CD4-positive, alpha-beta T cell treated with Interleukin-17A for 4 hours (primary cell): ENCODE measurements at places on chromosomes 11 and 22.

DNA sequence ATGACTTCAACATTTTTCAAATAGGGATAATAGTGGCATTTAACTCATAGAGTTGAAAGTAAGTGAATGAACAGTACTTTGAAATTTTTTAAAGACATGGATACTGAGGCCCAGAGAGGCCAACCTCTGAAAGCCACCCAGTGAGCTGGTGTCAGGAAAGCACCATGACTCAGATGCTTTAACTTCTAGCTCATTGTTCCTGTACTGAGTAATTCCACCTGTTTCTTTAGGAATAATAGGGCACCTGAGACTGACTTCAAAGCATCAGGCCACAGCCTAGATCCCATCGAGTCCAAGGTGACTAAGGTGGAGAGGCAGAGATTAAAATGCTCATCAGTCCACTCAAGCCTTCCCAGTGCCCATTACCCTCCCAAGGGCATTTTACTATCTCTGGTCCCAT, 491.8 kb upstream of the TENM4 start:
- no peak for DNase-seq

GRCh38 chr11:74050465-74050864, 41.6 kb upstream of the UCP3 start:
- no peak for DNase-seq

DNA sequence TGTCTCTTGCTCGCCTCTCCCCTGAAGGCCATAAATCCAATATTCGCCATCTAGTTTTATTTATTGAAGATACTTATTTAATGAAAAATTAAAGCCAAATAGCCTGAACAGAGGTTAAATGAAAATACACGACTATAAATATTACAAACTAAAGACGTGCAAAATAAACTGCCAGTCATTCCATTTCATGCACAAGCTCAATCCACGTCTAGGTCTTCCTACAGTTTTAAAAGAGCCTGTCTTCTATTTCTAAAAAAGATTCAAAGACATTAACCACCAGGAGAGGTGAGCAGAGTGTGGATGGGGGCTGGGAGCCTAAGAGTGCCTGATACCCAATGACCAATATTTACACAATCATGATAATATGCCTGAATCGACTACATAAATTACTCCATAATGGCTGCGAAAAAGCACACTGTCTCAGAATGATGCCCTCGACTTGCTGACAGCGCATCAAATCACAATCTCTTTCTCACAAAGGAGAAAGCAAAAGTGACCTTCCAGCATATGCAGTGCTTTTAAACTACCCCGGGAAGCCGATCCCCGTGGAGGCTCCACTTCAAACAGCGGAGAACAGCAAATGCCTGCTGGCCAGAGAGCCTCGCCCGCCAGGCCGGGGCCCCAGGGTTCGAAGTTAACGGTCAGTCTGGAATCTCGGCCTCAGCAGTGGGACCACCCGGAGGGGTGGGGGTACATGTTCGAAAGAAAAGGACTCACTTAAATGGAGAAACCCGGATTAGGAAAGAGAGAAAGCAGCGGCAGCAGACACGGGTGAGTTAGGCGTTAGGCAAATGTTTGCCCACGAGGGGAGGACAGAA, 1.7 kb downstream of the FCHSD2 start:
- peak; percentile 19 for DNase-seq

DNA sequence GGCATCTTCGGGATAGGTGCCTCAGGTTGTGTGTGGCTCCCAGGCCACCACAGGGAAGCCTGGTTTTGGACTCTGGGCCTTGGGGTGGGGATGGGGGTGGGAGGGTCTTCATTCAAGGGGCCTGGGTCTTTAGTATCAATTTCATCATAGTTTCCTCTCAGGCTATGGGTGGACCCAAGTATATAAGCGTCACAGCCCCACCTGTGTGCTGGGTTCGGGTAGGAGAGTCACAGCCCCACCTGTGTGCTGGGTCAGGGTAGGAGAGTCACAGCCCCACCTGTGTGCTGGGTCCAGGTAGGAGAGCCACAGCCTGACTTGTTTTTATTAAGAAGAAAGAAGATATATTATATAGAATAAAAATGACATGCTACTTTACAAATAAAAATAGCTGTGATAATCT, 422.1 kb downstream of the BRD1 start:
- no peak for DNase-seq

DNA sequence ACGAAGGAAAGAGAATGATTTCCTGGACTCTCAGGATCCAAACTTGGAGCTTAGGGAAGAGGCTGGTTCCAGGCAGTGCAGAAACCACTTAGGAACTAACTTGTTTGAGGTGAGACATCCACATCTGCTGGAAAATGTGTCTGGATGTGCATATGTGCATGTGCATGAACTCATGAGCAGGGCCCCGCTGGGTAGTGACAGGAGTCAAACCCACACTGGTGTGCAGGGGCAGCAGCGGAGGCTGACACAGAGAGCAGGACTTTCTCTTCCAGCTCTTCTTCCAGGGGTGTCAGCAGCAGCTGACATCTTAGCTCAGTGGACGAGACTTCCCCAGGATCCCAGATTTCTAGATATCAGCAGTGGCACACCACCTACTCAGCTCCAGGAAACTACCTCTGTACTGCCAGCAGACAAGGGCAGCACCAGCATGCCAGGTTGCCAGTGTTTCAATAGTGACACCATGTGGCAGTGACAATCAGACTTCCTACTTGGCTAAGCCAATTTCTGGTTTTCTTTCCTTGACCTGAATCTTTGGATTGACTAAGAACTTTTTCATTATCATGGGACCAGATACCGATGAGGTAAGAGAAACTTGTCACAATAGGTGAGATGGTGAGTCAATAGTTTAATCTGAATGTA, 227.5 kb upstream of the ZC3H12C start:
- no peak for DNase-seq

- no peak for DNase-seq
Observed at GRCh38 chr11:102010776-102011494, 36.3 kb upstream of the CFAP300 start.

DNA sequence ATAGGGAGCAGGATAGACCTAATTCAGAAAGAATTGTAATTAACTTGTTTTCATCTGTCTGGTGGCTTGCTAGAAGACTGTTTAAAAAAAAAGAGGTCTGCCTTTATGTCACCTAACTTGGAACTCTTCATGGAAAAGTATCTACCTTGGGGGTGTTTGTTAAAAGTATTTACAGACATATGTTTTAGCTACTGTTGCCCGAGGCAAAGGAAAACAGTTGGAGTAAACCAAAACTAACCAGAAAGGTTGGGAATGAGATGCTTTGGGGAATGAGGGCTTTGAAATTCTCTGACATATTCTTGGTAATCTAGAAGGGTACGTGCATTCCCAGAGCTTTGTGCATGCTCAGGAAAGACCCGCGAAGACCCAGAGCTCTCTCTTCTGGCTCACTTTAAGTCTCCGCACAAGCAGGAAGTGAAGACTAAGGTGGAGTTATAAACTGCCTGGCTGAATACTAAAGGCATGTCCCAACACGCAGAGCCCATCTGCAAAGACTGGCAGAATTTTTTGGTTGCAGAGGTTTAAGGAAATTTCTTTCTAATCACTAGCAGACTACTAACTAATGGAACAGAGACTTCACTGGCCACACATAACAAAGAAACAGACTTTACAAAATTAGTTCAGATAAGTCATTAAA, 33.2 kb downstream of the HIKESHI start:
- no peak for DNase-seq

DNA sequence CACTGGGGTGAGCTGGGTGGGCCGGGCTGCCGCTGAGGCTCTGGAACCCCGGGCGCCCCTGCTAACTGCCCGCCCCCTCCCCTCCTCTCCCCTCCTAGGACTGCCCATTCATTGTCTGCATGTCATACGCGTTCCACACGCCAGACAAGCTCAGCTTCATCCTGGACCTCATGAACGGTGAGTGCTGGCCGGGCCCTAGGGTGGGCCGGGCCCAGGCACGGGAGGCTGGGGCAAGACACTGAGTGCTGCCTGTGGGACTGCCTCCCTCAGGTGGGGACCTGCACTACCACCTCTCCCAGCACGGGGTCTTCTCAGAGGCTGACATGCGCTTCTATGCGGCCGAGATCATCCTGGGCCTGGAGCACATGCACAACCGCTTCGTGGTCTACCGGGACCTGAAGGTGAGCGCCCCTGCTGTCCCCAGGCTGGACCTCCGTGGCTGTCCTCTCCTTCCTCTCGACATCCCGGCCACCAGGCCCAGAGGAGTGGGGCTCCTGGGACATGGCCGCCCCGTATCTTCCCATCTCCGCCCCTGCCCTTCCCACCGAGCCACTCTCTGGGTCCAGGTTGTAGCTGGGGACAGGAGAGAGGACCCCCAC, 7.5 kb upstream of the ANKRD13D start:
- DNase-seq, result peak; percentile 1

DNA sequence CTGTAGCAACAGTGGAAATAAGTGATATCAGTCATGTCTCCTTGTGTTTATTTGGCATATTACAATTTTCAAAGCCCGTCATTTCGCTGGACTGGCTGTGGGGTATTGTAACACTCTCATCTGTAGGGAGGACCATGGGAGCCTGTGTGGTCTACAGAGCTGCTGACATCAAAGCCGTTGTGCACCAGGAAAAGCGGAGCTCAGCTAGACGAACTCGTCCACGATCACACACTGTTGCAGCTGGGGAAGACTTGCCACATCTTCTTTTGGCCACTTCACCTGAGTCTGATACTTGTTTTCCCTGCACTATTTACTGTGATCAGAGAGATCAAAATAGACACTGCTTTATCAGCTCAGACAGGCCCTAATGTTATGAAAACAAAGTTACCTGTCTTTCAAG, 741.3 kb downstream of the OPCML start:
- DNase-seq, result no peak

GRCh38 chr11:84720706-84721402, 906.3 kb downstream of the DLG2 start:
- DNase-seq, result peak; percentile 7

DNA sequence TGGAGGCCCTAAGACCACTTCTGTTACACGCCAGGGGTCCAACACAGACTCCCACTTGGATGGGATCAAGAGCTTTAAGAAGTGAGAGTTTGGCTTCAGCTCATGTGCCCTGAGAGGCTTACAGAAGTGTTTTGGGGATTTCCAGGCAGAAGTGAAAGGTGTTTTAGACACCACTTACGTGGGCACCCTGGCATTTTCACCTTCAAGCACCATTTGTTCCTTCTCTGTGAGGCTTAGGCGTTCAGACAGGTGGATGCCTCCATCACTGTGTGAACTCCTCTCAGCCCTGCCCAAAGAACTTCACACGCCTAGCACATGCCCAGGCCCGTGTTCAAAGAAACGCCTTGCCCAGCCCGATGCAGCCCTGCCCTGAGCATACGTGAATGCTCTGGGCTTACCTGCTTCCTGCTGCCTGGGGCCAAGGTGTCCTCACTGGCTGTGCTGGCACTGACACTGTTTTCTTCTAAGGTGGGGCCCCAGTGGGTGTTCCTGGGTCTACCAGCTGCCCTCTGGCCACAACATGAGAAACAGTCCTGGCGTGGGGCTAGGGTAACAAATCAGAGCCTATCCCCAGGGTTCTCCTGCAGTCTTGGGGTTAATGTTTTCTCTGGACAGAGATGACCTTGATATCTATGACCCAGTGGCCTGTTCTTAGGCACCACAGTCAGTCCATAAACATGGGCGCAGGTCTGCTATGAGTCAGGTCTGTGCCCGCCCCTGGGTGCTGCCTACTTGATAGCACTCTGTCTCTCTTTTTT, 34.0 kb downstream of the AMPD3 start:
- no peak for DNase-seq

DNA sequence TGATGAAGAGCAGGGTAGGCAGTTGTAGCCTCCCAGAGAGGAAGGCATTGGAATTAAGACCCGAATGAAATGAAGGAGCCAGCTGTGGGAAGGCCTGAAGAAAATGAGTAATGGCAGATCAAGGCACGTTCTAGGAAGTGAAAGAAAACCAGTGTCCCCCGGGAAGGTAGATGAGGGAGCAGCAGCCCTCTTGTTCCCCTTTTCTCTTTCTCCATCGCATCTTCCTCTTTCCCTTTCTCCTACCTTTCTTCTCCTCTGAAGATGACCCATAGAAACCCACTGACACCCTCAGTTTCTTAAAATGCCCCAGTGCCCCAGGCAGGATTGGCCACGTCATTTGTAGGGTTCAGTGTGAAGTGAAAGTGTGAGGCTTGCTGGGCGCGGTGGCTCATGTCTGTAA, 172.6 kb upstream of the SEZ6L start:
- no peak for DNase-seq

- no peak for DNase-seq
Observed at GRCh38 chr22:48761546-48761945, 1066.1 kb downstream of the BRD1 start.

DNA sequence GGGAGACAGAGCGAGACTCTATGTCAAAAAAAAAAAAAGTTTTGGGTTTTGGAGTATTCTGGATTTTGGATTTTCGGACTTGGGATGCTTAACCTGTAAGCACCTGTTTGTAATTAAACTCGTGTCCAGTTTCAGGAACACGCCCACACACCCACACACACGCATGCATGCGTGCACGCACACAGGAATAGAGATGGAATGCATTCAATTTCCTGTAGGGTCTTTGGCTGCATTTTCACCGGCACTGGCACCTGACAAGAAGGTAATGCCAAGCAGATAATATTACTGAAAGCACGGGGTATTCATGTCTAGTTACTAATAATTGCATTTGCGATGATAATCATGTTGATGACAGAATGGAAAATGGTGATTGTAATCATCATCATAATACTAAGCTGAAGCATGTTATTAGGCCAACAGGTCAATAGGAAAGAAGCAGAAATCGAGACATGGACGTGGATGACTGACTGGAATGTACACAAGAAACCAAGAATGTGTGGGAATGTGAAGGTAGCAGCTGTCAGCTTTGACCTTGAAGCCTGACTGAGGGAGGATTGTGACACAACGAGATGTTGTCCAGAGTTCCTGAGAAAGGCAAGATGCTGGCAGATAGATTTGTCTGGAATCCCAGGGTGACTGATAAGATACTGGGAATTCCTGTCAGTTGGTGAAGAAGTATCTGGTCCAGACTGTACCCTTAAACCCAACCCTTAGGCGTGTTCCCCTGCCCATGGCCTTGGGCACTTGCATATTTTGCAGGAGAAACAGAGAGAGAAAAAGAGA, 108.6 kb downstream of the SYN3 start:
- DNase-seq, result no peak

DNA sequence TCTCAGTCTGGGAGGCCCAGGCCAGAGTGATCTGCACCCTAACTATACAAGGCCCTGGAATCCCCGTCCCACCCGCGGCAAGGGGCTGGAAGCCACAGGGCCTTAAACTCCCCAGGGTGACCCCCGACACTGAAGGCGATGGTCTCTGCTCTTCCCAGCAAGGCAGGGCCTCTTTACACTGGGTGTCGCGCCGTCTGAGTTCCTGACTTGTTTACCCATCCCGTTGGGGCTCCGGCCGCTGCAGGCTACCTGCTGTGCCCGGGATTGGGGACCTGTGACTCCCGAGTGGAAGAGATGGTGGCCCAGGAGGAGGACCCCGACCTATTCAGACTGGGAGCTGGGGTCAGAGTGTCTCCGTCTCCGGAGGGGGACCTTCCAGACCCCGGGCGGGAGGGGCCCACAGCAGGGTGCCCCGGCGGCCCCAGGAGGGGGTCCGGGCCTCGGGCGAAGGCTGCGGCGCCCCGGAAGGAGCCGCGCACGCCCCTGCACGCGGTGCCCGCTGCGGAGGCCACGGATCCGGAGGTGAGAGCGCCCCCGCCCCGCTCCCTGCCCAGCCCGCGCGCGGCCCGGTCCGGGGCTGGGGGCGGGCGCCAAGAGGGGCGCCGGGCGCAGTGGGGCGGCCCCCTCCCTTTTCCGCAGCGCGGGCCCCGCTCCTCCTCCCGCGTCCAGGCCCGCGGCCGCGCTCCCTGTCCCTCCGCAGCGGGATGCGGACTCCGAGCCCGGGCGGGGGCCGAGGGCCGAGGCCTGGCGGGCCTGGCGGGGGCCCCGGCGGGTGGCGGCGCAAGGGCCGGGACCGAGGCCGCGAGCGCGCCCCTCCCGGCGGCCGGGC, 560 bp upstream of the MPPED1 start:
- DNase-seq, result no peak
